ENCODE measurements at places on chromosomes 11 and 22. TPM values are rescaled to one million over a fixed set of nuclear protein-coding genes. Genes with fewer than 3 reads are reported as not detected.

The TEX12 gene
- not detected for total RNA-seq

The MMP12 gene
- 1.7 TPM for total RNA-seq

The MUC15 gene
- total RNA-seq = not detected

The OR8D1 gene
- not detected for total RNA-seq

The FXYD2 gene
- 1,539 TPM for total RNA-seq

The RASSF7 gene
- 179 TPM for total RNA-seq

The CASP1 gene
- 36.7 TPM for total RNA-seq

The IFITM10 gene
- total RNA-seq = 13.9 TPM

The BANF1 gene
- 165 TPM for total RNA-seq

The OR4C12 gene
- total RNA-seq = not detected

The RIBC2 gene
- total RNA-seq = 2.9 TPM

The APOL1 gene
- total RNA-seq = 145 TPM

The TRIM29 gene
- 13.5 TPM for total RNA-seq

DNA sequence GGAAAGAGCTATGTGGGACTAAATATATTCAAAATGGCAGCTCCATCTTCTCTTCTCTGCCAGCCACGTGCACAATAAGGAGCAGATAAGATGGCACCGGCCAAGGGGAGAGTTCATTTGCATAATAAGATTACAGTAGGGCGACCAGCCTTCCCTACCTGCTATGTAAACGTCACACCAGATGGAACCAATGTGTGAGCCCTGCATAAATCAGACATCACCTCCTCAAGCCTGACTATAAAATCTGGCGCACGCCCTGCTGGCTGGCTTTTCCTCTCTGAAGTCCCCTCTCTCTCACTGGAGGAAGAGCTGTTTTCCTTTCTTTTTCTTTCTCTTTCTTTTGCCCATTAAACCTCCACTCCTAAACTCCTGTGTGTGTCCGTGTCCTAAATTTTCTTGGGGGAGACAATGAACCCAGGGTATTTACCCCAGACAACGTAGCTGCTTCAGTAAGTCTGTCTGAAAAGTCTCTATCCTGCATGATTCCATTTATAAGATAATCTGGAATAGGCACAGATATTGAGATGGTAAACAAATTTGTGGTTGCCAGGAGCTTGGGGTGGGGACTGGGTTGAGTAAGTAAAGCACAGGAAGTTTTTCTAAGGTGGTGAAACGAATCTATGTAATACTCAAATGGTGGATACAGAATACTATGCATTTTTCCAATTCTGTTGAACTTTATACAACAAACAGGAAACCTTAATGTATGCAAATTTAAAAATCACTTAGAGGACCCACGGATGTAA lies 670.0 kb upstream of the KIRREL3 start:
- DNase-seq = no peak

DNA sequence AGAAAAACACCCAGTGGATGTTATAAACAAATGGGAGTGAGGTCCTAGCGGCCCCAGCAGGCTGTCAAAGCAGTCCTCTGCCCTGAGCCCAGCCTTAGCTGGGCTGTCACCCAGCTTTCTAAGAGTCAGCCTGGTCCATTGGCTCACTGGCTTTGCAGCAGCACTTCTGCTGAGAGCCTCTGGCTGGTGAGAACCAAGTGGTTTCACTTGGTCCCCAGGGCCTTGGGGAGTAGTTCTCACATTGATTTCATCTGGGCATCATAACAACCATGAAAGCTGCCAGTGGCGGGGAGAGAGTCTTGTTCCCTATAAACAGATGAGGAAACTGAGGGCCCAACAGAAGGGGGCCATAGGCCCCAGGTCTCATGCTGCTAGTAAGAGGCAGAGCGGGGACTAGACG lies 11.4 kb downstream of the SEC14L6 start:
- no peak for DNase-seq

DNA sequence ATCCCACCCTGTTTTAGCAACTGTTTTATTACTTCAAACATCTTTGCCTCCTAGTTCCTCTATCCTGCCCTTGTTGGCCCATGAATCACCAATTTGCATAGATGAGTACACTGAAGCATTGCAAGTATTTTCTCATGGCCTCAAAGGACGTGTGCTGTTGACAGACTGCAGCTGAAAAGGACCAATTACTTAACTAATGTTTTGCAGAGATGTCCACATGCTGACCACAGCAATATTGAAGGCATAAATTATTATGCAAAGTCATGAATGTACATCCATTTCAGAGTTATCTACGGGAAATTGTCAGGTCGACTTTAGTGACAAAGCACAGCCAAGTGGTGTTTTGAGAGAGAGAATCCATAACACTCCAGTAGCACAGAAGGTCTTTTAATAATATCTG lies 64.8 kb downstream of the CADM1 start:
- no peak for DNase-seq

- no peak for DNase-seq
Measured at GRCh38 chr11:14826600-14826999, 65.4 kb downstream of the CYP2R1 start.

DNA sequence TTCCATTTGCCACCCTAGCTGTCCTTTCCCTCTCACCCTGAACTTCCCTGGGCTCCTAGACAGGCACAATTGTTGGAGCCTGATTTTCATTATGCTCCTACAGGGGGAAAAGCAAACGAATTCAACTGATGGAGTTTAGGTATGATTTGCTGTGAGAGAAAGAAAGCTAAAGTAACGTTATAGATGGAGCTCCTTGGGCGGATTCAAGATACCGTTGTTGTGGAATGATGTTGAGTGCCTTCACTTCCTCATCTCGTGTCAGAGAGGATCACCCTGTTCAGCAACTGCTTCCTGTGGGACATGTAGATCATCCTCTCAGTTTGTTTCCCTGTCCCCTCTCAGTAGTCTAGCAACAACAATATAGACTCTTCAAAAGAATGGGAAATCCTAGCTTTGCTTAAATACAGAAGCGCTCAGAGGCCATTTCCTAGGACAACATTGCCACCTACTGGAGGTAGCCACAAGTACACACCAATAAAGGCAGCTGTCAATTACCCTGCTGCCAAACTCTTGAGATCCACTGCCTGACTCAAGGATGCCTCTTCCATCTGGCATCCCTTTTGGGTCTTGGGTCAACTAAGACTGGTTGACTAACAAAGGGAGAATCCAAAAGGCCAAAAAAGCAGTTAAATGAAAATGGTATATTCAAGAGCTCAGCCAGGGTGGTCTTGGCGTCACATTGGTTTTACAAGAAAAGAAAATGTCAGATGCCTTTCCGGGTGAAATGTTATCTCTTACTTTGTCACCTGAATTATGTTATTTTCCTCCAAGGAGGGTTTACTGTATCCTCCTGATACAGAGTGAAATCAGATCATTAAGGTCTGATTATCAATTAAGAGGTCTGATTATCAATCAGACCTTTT lies 13.5 kb upstream of the DTX4 start:
- DNase-seq = peak; percentile 61

DNA sequence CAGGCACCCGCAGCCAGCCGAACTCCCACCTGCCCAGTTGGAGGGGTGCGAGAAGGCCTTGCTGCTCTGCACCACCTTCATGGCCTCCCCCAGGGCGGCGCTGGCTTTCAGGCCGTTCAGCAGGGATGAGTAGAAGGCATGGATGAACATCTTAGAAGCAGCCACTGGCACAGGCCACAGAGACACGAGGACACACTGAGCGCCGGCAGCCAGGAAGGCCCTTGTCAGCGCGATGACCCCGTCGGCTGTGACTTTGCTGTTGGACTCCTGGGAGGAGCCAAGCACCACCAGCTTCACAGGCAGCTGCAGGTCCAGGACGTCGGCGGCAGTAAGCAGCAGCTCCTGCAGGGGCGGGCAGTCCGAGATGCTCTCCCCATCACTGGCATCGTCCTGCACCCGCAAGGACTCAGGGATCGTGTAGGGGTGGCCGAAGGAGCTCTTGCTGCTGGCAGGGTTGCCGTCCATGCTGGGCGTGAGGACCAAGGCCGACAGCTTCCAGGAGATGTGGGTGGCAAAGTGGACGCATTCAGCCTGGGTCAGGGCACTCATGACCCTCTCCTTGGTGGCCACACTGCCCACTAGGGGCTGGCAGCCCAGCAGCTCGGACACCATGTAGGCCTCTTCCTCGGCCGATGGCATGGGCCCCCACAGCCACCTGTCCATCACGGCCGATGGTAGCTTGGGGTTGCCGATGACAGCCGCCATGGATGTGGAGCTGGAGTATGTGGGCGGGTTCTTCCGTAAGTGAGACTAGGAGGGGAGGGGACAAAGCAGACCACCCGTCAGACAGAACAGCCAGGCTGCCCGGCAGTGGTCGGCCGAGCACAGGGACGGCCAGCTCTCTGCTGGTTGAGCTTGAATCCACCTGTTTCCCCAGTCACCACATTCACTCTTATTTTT lies 79.7 kb upstream of the PITPNB start:
- DNase-seq = no peak

GRCh38 chr11:90434858-90435257 lies 212.0 kb upstream of the CHORDC1 start:
- DNase-seq = no peak

GRCh38 chr11:114762408-114762807 lies 84.1 kb downstream of the NXPE2 start:
- DNase-seq = peak; percentile 47

GRCh38 chr22:31148953-31149627 lies 8.8 kb upstream of the PLA2G3 start:
- DNase-seq = peak; percentile 60

DNA sequence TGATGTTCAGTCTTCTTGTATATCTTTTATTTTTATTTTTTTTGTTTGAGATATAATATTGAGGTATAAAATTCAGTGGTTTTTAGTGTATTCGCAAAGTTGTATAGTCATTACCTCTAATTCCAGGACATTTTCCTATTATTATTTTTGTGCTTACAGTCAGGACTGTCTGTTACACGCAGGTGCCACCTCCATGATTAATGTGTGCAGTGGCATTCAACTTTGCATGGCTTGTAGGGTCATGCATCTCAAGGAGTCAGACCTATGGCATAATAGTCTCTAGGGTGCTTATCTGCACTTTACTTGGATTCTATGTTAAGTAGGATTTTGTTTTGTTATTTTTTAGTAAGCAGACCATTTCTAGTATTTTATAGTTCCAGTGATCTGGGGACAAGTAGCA lies 1.0 kb downstream of the CTR9 start:
- DNase-seq = no peak

DNA sequence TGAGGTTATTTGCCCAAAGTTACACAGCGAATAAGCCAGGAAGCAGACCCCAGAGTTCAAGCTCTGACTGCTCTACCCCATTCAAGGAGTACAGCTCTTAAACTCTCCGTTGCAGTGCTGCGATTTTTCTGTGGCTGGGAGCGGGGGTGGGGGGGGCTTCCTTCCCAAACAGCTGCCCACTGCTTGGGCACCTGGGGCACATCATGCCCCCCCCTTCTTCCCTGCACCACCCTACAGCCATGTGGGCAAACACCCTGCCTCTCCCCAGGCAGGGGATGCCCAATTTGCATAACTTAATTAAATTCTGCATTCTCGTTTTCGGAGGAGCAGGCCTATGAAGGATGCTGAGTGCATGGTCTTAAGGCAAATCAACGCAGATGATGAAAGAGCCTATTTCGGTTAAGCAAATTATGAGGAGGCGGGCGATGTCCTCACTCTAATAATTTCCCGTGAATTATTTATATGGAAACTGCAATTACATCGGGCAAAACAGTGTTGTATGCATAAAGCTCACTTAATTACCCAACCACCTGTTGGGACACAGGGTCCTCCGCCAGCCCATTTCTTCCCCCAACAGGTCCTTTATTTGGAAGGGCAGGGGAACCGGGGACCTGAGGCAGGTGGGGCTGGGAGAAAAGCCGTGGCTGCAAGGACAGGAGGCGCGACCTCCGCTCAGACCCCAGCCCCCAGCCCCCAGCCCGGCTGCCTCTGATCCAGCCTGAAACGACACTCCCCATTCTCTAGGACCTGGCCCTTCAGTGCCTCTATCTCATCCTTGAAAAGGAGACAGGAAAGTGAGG lies 610.5 kb downstream of the BUD13 start:
- no peak for DNase-seq

- no peak for DNase-seq
Measured at GRCh38 chr11:111260811-111261210, 15.3 kb downstream of the POU2AF2 start.

DNA sequence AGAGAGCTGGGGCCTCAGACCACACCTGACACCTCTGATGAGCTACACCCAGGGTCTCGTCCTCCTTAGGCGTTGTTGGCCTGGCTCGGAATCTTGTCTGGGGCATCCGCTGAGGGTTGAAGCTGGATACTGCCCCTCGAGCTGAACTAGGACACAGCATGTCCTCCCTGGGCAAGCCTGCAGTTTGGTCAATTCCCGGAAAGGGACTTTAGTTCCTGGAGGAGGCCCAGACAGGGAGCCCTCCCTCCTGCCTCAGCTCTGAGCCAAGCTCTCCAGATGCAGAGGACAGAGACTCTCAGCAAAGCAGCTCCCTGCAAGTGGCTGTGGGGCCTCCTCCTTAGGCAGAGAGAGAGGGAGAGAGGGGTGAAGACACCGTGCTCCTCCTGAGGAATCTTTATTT lies 4.9 kb downstream of the APOL3 start:
- DNase-seq = peak; percentile 57

DNA sequence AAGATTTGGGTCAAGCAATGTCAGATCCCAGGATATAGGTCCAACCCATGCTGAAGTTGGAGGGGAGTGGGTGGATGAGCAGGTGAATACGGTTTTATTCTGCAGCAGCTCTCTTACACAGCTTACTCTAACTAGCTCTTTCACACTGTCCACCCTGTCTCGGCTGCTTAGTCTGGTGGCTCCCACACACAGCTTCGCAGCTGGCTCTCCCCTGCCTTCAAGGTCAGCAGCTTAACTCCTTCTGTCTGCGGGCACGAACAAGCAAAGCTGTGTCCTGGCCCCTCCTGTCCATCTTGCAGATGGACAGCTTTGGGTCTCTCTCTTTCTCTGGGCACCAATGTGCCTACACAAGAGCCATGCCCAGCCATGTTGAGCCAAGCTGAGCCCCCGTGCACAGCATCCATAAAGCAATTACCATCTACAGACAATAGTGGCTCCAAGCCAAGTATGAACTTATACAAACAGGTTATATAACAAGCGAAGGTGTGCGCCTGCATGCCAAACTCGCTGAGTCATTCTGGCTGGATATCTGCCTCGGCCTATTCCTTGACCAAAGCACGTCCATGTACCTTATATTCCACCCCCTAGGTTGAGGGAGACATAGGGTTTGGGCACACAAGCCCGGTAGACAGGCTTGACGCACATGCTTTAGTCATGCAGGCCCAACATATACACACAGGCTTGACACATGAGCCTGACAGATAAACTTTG lies 1307.8 kb upstream of the RAG2 start:
- DNase-seq = no peak

- no peak for DNase-seq
Measured at GRCh38 chr11:71198141-71198822, 54.1 kb downstream of the SHANK2 start.

- no peak for DNase-seq
Measured at GRCh38 chr11:128587415-128587814, at the start of gene ETS1. TSS of gene ETS1 (minus strand) at chr11:128587558. CDS start at chr11:128573130, 14,428 bp downstream.

GRCh38 chr11:255176-255575 lies 18.4 kb downstream of the PSMD13 start:
- no peak for DNase-seq

DNA sequence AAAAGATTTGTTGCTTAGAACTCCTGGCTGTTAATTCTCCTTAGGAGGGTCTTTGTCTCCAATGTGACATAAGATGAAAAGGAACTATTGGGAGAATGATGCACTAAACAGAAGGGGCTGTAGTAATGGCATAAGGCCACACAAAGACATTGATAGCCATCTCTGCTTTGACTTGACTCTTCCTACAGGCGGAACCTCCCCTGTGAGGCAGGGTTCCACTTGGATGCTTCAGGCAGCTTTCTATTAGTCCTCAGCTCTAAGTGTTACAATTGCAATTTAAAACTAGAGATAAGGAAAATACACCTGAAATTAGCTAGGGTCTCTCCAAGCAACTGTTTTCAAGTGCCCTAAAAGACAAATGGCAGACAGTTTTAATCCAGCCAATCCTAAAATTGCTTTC lies 391.6 kb upstream of the CCDC90B start:
- DNase-seq = no peak

GRCh38 chr22:20810645-20811044 lies 36.7 kb downstream of the SERPIND1 start:
- no peak for DNase-seq
